ENCODE measurements at places on chromosomes 2 and 18. TPM values are rescaled to one million over a fixed set of nuclear protein-coding genes. Genes with fewer than 3 reads are reported as not detected.

DNA sequence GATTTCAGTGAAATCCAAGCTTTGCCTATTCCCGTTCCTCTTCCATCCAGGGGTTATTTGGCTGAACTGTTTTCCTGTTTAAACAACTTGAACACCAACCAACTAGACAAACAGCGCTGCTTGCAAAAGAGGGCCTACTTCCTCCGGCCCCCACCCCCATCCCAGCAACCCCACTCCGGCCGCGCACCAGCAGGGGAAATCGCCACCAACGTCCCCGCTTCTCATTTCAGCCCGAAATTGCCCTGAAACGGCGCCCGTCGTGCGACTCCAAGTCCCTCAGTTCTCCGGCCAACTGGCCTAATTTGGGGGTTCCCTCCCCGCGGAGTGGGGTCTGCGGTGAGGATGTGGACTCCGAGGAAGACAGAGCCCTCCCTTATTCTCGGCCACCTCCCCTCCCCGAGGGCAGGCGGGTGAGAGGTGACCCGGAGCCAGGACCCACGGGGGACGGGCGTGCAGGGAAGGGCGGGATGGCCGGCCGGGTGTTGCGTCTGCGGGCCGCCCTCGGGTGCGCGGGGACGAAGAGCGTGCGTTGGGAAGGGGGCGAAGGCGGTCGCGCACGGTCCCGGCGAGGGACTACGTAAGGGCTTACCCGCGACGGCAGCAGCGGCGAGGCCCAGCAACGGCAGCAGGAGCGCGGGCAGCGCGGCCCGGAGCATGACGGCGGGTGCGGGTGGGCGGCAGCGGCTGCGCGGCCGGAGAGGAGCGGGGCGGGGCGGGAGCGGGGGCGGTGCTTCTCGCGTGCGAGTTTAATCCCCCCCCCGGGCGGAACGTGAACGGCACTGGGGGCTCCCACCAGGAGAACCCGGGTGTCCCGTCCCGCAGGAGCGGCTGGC is at the start of gene CD302:
TSS of gene CD302 (minus strand) at position 666 of the 833 bp plus-strand sequence. CDS start at position 656, 10 bp downstream.
- peaks cover 46% of the 10 kb centered on the region for H3K27me3 ChIP-seq
- H3K4me3 ChIP-seq = peak within 1 kb of the TSS; percentile 62
- H3K4me1 ChIP-seq = peaks cover 18% of the 10 kb centered on the region
- H3K36me3 ChIP-seq = peaks cover 3% of the 10 kb centered on the region
- peak within 1 kb of the TSS; percentile 6 for H3K27ac ChIP-seq

GRCh38 chr18:25164848-25165811 is 186.8 kb downstream of the ZNF521 start:
- H3K4me1 ChIP-seq = peaks cover 15% of the 10 kb centered on the region
- peaks cover 2% of the 10 kb centered on the region for H3K27me3 ChIP-seq
- peak overlapping the region; percentile 57 for H3K4me3 ChIP-seq
- no peak for DNase-seq

GRCh38 chr18:10376731-10377130 is 77.7 kb upstream of the APCDD1 start:
- H3K4me3 ChIP-seq = no peak overlapping the region
- no peaks in the 10 kb centered on the region for H3K36me3 ChIP-seq
- H3K27me3 ChIP-seq = no peaks in the 10 kb centered on the region
- no peak overlapping the region for H3K27ac ChIP-seq

DNA sequence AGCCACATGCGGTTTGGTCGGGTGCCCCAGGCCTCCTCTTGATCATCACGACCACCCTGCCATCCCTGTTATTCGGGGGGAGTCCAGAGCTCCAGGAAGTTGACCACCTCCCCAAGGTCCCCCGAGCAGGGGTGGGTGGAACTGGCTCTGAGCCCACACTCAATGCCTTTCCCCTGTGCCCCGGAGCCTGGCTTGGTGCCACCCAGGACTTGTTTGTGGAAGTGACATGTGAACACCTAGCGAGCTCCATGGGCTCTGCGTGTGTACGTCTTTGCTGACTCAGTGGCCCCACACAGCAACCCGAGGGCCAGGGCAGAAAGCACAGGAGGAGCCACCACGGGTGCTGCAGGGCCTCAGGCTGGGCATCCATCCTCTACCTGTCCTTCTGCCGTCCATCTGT is 32.5 kb downstream of the ODC1 start:
- no peak overlapping the region for H3K4me3 ChIP-seq
- H3K4me1 ChIP-seq = peaks cover 11% of the 10 kb centered on the region
- no peak overlapping the region for H3K27ac ChIP-seq
- peaks cover 3% of the 10 kb centered on the region for H3K36me3 ChIP-seq

DNA sequence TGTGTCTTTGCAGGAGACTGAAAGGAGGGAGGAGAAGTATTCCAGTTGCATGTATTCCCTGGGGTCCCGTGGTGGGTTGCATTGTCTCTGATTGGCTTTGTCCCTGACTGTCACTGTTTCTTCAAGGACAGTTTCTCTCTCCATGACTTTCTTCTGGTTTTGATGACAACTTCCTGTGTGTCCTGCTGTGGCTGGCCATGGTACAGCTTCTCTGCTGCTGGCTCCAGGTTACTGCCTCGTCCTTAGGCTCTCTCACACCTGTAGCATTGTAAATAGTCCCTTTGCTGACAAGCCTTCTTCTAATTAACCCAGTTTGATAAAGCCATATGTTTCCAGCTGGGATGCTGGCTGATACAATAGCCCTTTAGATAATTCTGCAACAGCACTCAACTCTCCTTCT is 129.0 kb downstream of the LPIN1 start:
- no peak overlapping the region for H3K4me3 ChIP-seq
- no peak overlapping the region for H3K27ac ChIP-seq
- H3K27me3 ChIP-seq = peaks cover 14% of the 10 kb centered on the region
- H3K4me1 ChIP-seq = no peaks in the 10 kb centered on the region
- no peaks in the 10 kb centered on the region for H3K36me3 ChIP-seq
- DNase-seq = peak; percentile 13

- H3K4me1 ChIP-seq = no peaks in the 10 kb centered on the region
- H3K27ac ChIP-seq = no peak overlapping the region
- DNase-seq = no peak
- H3K36me3 ChIP-seq = no peaks in the 10 kb centered on the region
Observed at GRCh38 chr2:5569256-5569655, 122.9 kb upstream of the SOX11 start.

DNA sequence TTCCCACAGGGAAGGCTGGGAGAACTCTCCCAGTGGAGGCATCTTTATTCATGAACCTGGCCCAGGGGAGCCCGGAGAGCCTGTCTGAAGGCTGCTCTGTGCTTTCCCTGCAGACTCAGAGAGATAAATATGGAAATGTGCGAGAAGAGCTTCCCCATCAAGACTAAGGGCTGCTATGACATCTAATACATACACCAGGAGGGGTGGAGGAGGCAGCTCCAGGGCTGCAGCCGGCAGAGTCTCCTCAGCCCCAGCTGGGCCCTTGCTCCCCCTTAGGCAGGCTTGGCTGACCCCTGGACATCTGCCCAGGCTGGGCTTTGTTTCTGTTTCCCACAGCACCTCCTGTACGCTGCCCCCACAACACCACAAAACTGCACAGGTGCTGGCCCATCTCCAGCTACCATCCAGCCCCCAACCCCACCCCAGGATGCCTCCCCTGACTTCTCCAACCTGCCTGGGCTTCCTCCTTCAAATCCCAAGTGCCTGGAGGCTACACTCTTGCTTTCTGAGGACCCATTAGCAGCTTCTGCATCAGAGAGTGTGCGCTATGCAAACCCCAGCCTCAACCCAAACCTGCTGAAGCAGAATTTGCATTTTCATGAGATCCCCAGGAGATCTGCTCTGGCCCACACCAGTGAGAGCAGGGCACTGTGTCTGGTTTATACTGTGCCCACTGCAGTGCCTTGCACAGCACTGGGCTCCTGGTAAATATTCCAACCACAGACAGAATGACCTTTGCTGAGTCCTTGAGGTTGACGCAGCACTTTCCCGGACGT is 96.8 kb downstream of the VSNL1 start:
- no peak overlapping the region for H3K27ac ChIP-seq
- no peak for DNase-seq
- no peaks in the 10 kb centered on the region for H3K36me3 ChIP-seq
- no peaks in the 10 kb centered on the region for H3K27me3 ChIP-seq

DNA sequence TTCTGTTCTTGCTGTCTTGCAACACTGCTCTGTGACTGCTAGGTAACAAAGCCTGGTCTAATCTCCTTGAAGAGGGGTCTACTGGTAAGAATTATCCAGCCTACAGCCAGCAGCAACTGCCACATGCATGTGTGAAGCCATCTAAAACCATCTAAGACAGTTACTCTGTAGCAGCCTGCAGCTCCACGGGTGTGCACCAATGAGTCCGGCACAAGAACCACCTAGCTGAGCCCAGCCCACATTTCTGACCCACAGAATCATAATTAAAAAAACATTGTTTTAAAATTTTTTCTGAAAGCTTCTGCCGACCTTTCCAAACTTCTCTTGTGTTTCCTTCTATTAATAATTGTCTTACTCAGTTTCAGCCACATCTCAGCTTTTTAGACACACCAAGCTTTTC is 102.8 kb downstream of the ZNF385B start:
- no peaks in the 10 kb centered on the region for H3K36me3 ChIP-seq
- H3K27me3 ChIP-seq = peaks cover 2% of the 10 kb centered on the region
- no peak overlapping the region for H3K27ac ChIP-seq
- no peak for DNase-seq
- H3K4me1 ChIP-seq = no peaks in the 10 kb centered on the region
- H3K4me3 ChIP-seq = no peak overlapping the region

DNA sequence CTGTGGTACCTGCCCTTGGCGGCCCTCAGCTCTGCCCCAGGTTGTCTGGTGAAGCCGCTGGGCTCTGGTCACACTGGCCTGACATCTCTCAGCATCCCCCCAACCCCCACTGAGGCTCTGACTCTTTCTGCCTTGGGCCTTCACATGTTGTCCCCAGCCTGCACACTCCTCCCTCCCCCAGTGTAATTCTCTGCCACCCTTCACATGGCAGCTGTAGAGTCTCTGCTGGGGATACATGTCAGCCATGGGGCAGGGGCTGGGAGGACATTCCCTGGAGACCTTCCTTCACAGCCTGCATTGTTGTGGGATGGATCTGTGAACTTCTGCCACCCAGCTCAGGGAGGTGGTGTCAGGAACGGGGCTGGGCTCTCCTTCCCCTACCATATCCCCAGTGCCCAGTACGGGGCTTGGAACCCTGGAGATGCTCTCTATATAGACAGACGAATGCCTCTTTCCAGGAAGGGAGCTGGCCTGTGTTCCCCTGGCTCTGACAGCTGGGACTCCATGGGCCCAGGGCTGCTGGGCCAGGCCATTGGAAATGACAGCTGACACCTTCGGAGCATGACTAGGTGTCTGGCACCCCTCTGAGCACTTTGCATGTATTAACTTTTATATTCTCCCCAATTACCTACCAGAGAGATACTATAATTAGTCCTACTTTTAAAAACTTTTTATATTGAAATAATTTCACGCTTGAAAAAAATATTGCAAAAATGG is 151.5 kb downstream of the INHBB start:
- no peak for DNase-seq
- no peaks in the 10 kb centered on the region for H3K4me1 ChIP-seq
- no peak overlapping the region for H3K27ac ChIP-seq
- H3K27me3 ChIP-seq = peaks cover 5% of the 10 kb centered on the region
- H3K36me3 ChIP-seq = no peaks in the 10 kb centered on the region
- no peak overlapping the region for H3K4me3 ChIP-seq

DNA sequence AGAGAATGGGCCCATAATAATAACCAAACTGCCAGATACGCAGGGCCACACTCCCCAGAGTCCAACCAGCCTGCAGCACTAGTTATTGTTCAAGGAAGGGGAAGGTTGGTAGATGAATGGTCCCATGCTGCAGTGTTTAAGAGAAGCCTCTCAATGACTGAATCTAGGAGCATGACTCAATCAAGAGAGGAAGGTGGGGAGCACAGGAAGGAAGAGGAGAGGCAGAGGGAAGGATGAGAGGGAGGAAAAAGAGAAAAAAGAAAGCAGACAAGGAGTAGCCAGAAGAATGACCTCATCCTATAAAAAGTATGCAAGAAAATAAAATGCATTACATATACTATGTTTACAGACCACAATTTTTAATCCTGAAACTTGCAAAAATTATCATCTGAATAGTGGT is 174.5 kb downstream of the TCF4 start:
- H3K36me3 ChIP-seq = no peaks in the 10 kb centered on the region
- H3K4me3 ChIP-seq = no peak overlapping the region
- H3K27me3 ChIP-seq = peaks cover 2% of the 10 kb centered on the region
- no peak for DNase-seq

DNA sequence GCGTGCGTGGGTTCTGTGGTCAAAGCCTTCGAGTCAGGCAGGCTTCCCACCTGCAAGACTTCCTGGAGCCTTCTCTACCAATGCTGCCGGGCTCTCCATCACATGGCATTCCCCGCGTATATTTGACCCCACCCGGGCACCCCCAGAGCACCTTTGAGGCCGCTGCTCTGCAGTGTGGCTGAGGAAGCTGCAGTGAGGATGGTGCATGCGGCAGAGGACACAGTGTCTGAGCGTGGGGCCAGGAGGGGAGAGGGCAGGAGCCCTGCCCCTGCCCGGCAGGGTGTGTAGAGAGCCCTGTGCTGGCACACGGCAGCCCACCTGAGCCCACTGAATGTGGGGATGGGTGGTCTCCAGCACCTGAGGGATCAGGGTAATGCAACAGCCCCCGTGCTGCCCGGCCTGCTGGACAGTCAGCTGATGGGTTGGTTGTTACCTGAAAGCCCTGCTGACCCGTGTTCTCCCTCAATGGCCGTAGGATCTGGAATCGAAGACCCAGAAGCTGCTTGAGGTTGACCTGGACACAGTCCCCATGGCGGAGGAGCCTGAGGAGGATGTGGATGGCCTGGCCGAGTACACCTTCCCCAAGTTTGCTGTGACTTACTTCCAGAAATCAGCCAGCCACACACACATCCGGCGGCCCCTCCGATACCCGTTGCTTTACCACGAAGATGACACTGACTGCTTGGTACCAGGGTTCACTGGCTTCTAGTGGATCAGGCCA is 36.8 kb upstream of the GPR17 start:
- no peak overlapping the region for H3K4me3 ChIP-seq
- no peak for DNase-seq
- H3K27me3 ChIP-seq = peaks cover 9% of the 10 kb centered on the region
- H3K36me3 ChIP-seq = peaks cover 5% of the 10 kb centered on the region
- peaks cover 16% of the 10 kb centered on the region for H3K4me1 ChIP-seq

DNA sequence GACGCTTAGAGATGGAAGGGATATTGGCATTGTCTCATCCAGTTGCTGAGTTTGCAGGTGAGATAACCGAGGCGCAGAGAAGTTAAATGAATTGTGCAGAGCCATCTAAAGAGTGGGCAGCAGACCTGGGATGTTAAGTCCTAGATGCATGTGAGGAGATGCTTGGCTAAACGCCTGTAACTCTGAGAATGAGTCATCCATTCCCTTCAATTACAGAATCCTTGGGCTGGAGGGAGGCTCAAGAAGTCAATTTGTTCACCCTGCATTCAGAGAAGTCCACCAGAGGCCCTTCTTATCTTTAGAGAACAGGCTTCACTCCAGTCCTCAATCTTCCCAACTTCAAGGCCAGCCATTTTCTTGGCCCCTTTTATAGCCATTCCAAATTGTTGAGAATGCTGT is 1.6 kb downstream of the EHD3 start:
- H3K4me1 ChIP-seq = peaks cover 8% of the 10 kb centered on the region
- H3K36me3 ChIP-seq = no peaks in the 10 kb centered on the region
- H3K4me3 ChIP-seq = no peak overlapping the region
- H3K27ac ChIP-seq = no peak overlapping the region
- peaks cover 16% of the 10 kb centered on the region for H3K27me3 ChIP-seq

The GALNT5 gene
- not detected for total RNA-seq

The SDC1 gene
- total RNA-seq = not detected

The SERPINB3 gene
- not detected for total RNA-seq

The CCBE1 gene
- not detected for total RNA-seq

The GATA6 gene
- total RNA-seq = not detected

The SLC4A5 gene
- total RNA-seq = 2.8 TPM

The TXNDC2 gene
- not detected for total RNA-seq

The GPATCH11 gene
- 11.2 TPM for total RNA-seq

The DAPL1 gene
- total RNA-seq = not detected

The ZNF521 gene
- not detected for total RNA-seq

Data from activated CD8-positive, alpha-beta T cell treated with anti-CD3 and anti-CD28 coated beads, Interleukin-2, amount 10 ng/mL, durations not matched to agents 7 days and 5 days (primary cell).